Effector memory CD8-positive, alpha-beta T cell (primary cell): ENCODE measurements at places on chromosomes 1 and 21.

DNA sequence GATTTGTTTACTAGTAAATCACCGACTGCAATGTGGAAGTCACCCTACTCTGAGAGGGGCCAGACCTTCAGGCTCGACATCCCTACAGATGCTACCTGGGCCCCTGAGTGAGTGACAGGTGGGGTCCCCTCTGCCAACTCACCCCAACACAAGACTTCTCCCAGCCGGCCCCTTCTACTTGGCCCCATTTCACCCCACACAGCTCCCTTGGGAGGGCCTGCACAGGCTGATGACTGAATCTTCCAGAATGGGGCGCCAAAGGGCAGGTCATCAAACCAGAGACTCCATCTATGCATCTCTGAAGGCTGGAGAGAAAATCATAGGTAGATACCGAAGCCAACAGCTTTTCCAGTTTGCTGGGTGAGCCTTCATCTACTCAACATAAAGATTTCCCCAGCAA, 9.4 kb upstream of the S100A8 start:
- DNase-seq = no peak

- DNase-seq = no peak
Measured at GRCh38 chr1:229086686-229087085, 184.2 kb upstream of the RAB4A start.

DNA sequence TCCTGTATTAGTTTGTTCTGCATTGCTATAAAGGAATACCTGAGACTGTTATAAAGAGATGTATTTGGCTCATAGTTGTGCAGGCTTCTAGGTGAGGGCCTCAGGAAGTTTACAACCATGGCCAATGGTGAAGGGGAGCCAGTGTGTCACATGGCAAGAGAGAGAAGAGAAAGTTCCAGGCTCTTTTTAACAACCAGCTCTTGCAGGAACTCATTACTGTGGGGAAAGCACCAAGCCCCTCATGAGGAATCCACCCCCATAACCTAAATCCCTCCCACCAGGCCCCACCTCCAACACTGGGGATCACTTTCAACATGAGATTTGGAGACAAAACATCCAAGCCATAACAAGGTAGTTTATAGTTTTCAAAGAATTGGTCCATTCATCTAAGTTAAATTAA, 5.0 kb upstream of the MEAF6 start:
- DNase-seq = no peak

DNA sequence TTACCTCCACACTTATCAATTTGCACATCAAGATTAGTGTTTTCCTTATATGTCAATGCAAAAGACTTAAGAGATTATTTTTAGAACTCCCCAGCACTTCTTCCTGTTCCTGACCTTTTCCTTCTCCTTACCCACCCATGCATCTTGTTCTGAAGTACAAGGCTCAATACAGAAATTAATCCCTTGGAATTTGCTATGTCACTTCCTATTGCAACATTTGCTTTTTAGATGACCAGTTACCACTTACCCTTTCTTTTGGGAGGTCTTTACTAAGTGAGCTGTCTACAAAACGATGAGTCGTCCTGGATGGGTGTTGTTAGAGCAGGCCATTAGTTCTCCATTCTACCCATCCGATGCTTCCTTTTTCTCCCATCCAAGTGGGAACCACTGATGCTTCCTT, 221.2 kb downstream of the FMN2 start:
- DNase-seq = no peak

- DNase-seq = no peak
Measured at GRCh38 chr1:189605226-189605625, 872.4 kb downstream of the BRINP3 start.

GRCh38 chr1:76595024-76595423, 272.3 kb upstream of the ST6GALNAC5 start:
- DNase-seq = no peak

GRCh38 chr1:1806890-1807289, 28.6 kb upstream of the NADK start:
- DNase-seq = no peak

DNA sequence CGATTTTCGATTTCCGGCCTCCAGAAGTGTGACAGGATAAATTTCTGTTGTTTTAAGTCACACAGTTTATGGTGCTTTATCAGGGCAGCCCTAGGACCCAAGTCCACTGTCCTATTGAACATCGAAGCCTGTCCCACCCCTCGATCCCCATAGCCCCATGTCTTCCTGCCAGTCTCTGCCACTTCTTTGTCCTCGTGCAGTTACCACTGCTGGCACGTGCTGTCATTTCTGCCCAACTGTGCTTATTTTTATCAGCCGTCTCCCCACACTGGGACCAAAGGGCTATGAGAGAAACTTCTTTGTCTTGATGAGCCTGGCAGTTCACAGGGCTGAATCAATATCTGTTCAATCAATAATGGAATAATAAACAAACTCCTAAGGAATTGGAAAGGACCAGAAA, 146.7 kb downstream of the PSMG1 start:
- no peak for DNase-seq

DNA sequence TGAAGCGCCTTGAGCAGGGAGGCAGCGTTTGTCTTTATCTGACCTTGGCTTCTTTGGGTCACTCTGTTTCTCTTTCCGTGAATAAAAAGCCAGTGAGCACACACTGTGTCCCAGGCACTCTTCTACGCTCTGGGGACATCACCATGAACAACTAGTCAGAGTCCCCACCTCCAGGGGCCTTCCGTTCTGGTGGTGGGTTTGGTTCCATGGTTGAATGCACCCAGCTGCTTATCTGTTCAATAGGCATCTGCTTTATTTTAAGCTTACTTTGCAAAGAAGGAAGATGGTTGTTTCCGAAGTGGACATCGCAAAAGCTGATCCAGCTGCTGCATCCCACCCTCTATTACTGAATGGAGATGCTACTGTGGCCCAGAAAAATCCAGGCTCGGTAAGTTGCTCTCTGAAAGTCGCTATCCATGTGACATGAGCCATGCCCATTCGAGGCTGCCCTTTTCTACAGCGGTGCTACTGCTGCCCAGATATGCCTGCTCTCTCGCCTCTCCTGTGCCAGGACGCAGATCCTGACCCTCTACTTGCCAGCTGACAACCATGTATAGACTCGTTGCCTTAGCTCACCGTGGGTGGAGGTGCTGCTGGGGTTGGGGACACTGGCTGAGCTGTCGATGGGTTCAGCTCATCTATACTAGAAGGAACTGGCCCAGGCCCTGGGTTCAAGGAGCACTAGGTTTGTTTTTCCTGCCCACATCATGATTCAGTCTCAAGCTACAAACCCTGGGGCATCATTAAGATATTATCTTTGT, 5.9 kb downstream of the MX1 start:
- DNase-seq = no peak

DNA sequence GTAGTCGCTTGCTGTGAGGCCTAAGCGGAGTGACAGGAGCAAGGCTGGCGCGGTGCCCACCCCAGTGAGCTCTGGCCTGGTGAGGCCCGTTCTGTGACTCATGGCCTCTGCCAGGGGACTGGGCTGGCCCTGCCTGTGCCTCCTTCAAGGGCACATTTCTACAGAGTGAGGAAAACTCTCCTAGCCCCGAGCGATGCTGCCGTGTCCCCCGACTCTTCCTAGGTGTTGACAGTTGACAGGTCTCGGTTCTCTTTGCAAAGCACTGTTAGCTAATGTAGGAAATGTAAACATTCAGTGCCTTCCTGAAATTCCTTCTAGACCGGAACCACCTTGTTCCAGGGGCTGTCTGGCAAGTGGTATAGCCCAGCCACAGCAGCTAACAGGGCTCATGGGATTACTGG, 43.9 kb downstream of the ABCG1 start:
- DNase-seq = no peak

DNA sequence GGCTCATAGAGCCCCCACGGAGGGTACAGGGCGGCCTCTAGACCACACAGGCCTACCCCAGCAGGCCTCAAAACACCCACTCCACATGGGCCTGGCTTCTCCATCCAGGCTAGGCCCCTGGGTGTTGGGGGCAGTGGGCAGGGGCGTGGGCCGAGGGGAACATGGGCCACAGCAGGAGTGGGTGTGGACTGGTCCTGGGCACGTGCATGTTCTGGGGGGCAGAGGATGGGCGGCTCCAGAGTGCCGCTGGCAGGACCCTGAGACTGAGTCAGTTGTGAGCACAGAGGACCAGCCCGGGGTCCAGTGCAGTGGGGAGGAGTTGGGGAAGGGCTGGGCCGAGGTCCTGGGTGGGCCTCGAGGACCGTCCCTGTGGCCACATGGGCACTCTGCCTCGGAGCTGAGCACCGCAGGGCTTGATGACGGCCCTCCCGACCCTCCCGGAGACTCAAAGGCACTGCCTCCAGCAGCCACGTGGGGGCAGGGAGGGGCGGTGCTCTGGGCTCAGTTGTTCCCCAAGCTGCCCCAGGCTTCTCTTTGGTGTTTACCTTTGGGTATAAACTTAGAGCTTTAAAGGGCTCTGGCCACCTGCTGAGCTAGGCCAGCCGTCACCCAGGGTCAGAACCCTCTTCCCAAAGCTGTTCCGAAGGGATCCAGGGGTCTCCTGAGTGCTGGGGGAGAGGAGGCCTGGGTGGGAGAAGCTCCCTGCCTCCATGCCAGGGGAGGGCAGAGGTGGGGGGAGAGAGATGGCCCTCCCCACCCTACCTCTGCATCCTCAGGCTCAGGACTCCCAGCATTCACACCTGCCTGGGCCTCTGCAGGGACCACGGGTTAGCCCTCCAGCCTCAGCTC, 79.9 kb downstream of the MORN1 start:
- peak; percentile 54 for DNase-seq

DNA sequence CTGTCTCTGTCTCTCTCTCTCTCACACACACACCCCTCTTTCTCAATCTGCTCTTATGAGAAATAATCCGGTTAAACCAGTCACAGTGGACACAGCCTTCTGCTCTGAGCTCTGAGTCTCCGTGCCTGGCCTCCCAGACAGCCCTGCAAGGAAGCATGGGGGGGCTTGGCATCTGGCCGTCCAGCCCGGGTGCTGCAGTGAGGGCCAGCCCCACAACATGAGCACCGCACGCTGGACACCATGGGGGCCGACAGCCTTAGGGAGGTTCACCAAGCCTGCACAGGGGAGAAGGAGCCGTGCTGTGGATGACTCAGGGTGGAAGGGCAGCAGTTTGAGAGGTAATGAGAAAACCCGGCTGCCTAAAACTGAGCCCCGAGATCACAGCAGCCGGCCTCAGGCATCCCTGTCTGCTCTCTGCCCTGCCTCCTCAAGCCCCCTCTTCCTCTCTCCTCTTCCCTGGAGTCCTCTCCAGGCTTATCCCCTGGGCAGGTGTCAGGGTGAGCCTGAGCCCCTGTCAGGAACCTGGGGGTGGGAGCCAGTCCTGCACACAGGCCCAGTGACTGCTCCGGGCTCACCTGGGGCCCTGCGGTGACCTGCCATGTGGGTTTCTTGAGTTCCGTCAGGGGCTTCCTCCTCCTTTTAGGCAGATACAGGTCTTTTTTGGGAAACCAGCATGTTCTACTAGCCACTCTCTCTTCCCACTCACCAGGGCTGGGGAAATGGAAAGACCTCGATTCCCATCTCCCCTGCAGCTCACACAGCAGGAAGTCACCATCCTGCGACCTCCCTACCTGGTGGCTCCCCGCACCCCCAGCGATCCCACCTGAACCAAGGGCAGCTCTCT, 92.8 kb downstream of the ITPKB start:
- no peak for DNase-seq

DNA sequence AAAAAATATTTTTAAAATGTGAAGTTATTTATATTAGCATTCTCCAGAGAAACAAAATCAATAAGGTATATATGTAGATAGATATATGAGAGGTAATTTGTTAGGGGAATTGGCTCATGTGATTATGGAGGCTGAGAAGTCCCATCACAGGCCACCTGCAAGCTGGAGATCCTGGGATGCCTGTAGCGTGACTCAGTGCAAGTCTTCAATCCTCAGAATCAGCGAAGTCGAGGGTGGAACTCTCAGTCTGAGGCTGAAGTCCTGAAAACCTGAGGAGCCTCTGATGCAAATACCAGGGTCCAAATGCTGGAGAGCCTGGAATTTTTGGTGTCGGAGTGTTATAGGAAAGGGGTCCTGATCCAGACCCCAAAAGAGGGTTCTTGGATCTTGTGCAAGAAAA, 658.5 kb downstream of the USP25 start:
- DNase-seq = no peak

DNA sequence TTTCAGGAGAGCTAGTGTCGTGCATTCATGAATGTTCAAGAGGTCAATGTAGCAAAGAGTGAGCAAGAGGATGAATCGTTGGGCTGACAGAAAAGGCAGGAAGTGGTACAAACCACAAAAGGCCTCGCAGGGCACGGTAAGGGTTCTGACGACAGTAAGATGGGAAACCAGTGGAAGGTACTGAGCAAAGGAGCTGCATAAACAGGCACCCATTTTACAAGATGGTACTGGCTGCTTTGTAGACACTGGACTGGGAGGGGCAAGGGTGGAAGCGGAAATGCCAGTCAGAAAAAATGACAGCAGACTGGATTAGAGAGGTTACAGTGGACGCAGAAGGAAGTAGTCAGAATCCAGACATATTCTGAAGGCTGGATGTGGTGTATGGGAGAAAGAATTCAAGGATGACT, 123.5 kb downstream of the PTPN14 start:
- peak; percentile 54 for DNase-seq

- no peak for DNase-seq
Measured at GRCh38 chr1:238752327-238752726, 634.0 kb upstream of the CHRM3 start.

DNA sequence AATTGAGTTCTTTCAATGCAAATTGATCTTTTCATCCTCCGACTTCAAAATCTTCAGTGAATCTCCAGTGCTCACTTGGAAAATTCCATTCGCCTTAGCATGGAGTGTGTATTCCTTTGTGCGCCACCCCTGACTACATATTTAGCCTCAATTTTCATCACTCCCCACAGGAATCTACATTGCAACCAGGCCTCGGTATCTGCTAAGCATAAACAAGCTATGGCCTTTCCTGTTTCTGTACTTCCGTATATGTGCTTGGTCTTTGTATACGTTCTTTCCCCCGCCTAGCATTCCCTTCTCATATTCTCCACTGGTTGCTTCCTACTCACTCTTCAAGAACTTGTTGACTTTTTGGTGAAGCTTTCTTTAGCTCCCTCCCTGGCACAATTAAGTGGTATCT, 470.8 kb downstream of the LMO4 start:
- no peak for DNase-seq

- no peak for DNase-seq
Measured at GRCh38 chr1:37076168-37076567, 41.9 kb upstream of the GRIK3 start.

DNA sequence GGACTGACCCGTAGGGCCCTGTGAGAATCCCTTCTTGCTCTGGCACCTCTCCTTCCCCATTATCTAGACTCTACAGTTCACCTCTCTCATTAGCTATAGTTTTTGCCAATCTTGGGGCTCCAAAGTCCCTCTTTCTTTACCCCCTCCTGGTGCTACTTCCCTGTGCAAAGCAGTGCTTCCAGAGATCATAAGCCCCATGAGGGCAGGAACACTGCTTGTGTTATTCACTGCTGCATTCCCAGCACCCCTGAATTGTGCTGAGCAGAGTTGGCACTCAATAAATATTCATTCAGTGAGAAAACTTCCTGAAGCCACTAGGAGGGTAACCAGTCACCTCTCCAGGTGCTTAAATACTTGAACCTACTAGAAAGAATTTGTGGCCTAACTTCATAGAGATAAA, 2.1 kb upstream of the H3-3A start:
- no peak for DNase-seq

DNA sequence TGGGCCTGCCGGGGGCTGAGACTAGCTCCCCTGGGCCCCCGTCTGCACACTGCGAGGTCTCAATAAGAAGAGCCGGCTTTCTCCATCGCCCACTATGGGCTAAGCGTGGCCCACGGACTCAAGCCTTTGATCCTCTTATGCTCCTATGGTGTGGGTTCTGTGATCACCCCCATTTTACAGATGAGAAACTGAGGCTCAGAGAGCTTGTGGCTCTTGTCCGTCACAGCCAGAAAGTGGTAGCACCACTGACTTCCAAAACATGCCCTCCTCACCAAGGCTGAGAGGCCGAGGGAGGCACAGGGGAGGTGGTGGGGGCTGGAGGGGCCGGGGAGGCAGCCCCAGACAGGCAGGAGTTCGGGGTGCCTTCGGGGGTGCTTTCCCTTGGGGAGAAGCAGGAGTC, 39.0 kb upstream of the CASZ1 start:
- DNase-seq = no peak
